ENCODE measurements at places on chromosomes 1 and 21. TPM values are rescaled to one million over a fixed set of nuclear protein-coding genes. Genes with fewer than 3 reads are reported as not detected.

Gene CD84
- 13.7 TPM for total RNA-seq

Gene HENMT1
- 26.4 TPM for total RNA-seq

Gene CELA2A
- total RNA-seq: not detected

Gene NLRP3
- total RNA-seq: 8.5 TPM

Gene CD52
- 278 TPM for total RNA-seq

Gene EBNA1BP2
- 164 TPM for total RNA-seq

Gene PDC
- total RNA-seq: not detected

Gene MRTO4
- total RNA-seq: 137 TPM

GRCh38 chr1:155177192-155177917 is 3.7 kb downstream of the TRIM46 start:
- no peak for DNase-seq

DNA sequence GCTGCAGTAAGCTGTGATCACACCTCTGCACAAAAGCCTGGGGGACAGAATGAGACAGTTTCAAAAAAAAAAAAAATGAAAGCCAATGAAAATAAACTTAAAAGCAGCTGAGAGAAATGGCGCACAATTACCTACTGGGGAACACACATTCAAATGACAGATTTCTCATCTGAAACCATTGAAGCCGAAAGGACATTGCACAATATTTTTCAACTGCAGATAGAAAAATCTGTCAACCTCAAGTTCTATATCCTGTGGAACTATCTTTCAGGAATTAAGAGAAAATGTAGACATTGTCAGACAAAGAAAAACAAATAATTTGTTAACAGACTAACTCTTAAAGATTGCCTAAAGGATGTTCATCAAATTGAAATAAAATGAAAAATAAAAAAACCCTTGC is 442.8 kb downstream of the MATN1 start:
- DNase-seq: no peak

DNA sequence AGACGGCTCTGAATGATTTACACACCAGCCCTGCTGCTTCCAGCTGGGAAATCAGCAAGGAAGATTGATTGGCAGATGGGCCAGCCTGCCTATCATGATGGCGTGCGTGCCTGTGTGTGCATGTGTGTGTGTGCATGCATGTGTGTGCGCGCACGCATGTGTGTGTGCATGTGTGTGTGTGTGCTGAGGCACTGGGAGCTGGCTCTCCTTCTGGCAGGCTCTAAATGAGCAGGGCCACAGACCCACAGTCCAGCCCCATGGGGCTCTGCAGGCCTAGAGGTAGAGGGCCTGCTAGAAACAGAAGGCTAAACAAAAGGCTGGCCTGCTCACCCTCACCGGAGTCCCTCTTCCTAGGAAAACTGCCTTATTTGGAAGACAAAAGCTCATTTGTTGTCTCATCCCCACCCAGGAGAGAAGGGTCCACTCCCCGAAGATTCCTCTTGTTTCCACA is 6.0 kb downstream of the KLHDC8A start:
- no peak for DNase-seq

DNA sequence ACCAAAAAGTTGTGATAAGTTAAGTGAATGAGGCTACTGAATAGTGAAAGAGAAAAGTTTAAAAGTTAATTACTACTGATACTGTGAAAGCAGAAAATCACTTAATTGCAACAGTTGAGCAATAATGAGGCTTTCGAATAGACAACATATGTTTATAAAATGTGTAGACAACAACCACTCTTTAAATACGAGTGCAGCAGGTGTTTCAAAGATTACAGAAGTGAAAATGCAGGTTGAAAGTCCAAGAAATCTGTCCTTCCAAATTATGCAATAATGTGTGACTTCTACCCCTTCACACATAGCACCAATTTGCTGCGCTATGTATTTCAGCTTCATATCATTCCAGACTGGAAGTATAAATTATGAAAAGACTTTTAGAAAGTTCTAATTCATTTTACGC is 213.0 kb downstream of the COL24A1 start:
- no peak for DNase-seq

DNA sequence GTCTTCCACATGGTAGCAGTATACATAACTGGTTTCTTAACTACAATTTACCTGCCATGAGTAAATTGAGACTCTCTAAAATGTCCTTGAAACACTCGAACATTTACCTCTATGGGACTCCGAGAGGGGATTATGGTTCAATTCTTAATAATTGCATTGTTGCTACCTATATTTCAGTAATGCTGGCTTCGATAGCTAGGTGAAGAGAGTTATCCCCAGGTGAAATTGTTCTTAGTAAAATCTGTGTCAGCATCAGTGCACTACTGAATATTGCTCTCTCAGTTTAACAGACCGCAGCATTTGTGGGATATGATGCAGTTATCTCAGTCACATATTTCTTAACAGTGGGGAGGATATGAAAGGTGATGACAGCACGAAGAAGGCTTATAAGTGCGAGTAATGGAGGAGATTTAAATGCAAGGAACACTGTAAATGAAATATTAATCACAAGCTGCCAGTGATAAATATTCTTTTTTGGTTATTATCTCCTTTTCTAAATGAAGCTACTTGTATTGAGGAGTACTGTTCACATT is 801.9 kb downstream of the BRINP3 start:
- no peak for DNase-seq

DNA sequence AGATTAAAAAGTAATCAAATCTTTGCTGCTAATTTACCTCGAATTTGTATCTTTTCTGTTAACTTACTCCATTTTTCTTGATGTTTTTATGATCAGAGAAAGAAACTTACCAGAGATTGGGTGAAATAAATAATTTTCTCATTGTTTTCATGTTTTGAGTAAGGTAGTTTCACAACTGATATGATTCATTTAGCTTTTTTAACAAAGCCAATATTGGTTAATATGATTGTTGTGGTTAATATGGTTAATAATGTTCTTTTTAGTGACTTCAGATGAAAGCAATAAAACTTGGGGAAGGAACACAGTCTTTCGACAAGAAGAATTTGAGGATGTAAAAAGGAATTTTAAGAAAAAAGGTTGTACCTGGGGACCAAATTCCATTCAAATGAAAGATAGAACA is 48.1 kb downstream of the MAP3K21 start:
- no peak for DNase-seq

GRCh38 chr1:15948595-15949452 is 27.1 kb downstream of the ZBTB17 start:
- no peak for DNase-seq

DNA sequence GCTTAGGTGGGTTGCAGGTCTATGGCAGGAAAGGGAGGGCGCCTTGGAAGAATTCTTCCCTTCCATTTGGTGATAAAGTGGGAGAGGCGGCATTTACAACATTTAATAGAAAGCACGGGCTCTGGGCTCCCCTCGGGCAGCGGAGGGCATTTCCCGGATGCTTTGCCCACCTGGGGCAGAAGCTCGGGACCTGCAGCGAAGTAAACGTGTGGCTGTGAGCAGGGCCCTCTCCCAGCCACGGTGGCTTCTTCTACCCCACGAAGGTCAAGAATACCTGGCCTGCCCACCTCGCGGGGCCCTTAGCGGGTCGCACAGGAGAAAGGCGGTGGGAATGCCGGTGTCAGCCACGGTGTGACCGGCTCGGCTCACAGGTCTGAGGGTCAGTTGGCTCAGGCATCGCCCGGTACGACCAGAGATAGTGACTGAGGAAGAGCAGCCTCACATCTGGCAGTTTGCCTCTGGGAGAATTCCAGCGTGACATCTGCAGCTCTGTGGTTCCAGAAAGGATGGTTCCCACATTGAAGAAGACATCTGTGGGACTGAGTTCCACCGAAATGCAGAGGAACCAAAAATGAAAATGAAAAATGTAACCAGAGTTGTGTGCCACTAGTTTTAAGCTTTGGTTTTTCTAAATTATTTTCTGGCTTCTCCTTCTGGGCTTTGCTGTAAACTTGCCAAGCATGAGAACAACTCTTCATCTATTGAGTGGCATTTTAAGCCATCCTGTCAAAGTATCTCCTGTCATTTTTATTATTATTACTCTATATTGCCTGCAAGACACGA is 720 bp upstream of the F3 start:
- no peak for DNase-seq

- DNase-seq: no peak
Observed at GRCh38 chr1:34739613-34740012, 15.2 kb upstream of the GJB5 start.

GRCh38 chr1:87829360-87829759 is 500.7 kb downstream of the LMO4 start:
- no peak for DNase-seq

DNA sequence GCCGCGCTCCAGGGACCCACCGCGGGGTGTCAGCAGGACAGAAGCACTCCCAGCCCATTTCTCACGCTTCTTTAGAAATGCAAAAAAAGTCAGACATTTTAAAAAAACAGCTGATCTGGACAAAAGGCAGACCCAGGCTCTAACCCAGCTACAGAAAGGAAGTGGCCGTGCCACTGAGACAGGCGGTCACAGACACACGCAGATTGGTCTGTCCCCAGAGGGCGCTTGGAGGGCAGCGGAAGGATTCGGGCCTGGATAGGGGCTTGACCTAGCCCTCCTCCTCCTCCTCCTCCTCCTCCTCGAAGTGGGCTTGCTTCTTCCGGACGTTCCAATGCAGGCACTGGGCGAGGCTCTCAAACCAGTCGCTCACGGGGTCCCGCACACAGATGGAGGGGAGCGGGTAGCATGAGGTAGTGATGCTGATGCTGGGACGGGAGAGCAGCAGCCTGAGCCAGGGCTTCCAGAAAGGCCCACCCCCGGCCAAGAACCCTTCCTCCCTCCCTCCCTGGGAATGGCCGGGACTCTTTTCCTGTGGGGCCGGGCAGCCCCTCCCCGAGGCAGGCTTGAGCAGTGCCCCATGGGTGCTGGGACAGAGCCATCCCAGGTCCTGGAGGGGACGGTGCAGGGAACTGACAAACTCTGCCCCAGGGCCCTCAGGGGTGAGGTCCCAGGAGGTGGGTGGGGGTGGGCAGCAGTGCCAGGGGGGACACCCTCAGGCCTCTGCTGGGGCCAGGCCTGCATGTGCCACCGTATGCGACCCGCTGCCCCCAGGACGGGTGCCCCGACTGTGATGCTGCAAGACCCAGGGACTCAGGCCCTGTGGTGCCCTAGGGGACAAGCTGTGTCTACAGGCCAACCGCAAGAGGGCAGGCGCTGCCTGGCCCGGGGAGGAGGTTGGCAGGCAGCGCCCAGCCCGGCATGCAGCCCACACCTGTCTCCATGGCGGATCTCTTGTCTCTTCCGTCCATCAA is 25.3 kb downstream of the NADK start:
- DNase-seq: no peak

DNA sequence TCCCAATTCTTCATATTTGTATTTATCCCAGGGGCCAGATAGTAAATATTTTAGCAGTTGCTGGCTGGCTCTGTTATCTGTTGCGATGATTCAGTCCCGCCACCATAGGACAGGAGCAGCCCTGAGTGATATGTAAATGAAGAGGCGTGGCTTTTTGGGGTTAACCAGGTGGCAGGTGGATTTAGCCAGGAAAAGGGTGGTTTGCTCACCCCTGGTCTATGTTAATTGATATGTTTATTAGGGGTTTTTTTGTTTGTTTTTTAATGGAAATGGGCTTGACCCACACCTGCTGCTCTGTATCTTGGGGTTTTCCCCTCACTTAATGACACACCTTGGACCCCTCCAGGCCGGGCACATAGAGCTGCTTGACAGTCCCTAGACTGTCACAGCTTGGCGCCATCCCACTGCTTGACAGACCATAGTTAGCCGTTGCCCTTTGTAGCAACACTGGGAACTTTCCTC is 62.8 kb downstream of the PIK3CD start:
- peak; percentile 42 for DNase-seq

- no peak for DNase-seq
Observed at GRCh38 chr1:49694251-49694827, 329.4 kb downstream of the AGBL4 start.

DNA sequence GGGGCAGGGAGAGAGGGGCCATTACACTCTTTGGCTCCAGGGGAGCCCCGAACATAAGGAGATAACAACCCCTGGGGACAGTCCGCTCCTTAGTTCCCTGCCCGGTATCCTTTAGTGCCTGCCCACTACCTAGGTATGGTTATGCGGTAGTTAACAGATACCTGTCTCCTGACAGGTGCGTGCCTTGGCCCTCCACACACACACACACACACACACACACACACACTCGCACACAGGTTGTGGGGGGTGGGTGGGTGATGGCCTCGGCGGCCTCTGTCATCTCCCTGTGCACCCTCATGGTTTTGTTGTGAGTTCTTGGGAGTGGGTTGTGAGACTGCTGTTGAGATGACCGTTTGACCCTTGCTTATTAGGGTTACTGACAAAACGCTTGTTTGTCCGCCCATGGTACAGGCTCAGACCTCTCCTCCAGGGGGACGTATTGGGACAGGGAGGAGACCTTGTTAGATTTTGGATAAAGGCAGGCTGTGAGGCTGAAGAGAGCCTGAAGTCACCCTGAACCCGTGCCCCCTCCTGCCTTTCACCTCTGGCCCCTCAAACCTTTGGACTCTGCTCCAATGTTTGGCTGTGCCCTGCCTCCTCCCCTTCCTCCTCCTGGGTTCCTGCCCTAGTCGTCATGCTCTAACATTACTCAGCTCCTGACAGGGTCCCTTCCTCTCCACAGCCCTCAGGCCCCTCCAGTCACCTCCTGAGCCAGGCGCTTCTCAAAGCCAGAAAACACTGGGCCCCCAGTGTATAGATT is 979 bp downstream of the RASSF5 start:
- no peak for DNase-seq
